ENCODE measurements at places on chromosomes 7 and 10. TPM values are rescaled to one million over a fixed set of nuclear protein-coding genes. Genes with fewer than 3 reads are reported as not detected.

GRCh38 chr7:151936207-151936606 is 20.0 kb upstream of the GALNTL5 start:
- DNase-seq, result no peak
- no peaks in the 10 kb centered on the region for H3K36me3 ChIP-seq
- H3K4me3 ChIP-seq, result no peak overlapping the region
- H3K27me3 ChIP-seq, result no peaks in the 10 kb centered on the region
- no peaks in the 10 kb centered on the region for H3K4me1 ChIP-seq
- no peak overlapping the region for H3K27ac ChIP-seq

DNA sequence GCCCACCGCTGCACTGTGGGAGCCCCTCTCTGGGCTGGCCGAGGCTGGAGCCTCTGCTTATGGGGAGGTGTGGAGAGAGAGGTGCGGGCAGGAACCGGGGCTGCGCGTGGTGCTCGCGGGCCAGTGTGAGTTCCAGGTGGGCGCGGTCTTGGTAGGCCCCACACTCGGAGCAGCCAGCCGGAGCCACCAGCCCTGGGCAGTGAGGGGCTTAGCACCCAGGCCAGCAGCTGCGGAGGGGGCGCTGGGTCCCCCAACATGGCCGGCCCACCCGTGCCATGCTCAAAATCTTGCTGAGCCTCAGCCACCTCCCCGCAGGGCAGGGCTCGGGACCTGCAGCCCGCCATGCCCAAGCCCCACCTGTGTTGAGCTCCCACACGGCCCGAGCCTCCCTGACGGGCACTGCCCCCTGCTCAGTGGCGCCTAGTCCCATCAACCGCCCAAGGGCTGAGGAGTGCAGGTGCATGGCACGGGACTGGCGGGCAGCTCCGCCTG is 856.8 kb upstream of the CELF2 start:
- H3K27ac ChIP-seq, result no peak overlapping the region
- no peaks in the 10 kb centered on the region for H3K27me3 ChIP-seq
- H3K36me3 ChIP-seq, result no peaks in the 10 kb centered on the region
- DNase-seq, result no peak
- H3K4me1 ChIP-seq, result no peaks in the 10 kb centered on the region

- peaks cover 51% of the 10 kb centered on the region for H3K4me1 ChIP-seq
- H3K36me3 ChIP-seq, result no peaks in the 10 kb centered on the region
- DNase-seq, result no peak
- H3K27ac ChIP-seq, result peak overlapping the region; percentile 43
Observed at GRCh38 chr10:78763651-78764395, 304.9 kb upstream of the ZMIZ1 start.

MUC3A gene
- polyA plus RNA-seq, result 1.9 TPM

Measured in spinal cord (tissue), 10 donors.